Iris pigment epithelial cell (primary cell): ENCODE measurements at places on chromosomes 16 and 17.

DNA sequence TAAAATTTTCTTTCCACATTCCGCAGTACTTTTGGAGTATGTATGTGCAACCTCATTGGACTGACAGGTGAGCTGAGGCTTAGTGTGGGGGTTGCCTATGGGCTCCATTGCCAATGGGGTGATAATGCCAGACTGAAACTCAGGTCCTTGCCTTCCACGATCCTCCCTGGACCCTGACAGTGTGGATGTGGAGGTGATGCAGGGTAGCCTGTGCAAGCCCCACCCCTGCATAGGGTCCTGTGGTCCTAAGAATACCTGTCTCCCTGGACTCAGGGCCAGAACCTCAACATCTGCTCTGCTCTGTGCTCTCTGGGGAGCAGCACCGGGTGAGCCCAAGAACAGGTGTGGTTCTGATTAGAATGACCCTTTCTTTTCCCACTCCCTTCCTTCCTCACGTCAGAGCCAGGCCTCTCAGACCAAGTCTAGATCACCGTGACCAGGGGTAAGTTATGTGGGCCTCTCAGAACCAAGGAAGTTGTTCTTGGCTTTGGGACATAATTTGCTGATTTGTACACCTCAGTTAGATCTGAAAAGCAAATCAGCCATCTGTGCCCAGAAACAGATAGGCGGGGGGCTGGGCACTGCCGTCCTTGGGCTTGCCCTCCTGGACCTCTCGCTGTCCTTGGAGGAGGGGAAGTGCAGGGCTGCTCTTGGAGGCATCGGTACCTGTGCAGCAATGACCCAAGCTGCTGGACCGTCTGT lies 8.4 kb upstream of the TNS4 start:
- DNase-seq: no peak

GRCh38 chr17:42087736-42088705 lies 10.3 kb downstream of the ZNF385C start:
- DNase-seq: no peak

DNA sequence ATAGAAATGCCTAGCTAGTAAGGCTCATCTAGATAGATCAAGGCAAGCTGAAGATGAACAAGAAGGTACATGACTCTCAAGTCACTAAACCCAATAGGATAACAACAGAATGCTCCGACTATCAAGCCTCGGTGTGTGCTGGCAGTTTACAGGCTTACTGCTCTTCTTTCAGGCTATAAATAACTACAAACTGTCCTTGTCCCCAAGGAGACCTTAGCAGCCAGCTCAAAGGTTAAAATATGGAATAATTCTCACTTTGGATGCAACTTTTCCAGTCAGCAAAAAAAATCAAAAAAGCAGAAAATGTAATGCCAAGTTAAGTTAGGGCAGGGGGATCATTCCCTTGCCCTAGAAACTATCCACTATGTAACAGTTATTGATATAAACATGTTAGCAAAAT lies 44.6 kb downstream of the SPOP start:
- DNase-seq: no peak

- DNase-seq: no peak
Observed at GRCh38 chr17:27495460-27495859, 39.2 kb downstream of the KSR1 start.

DNA sequence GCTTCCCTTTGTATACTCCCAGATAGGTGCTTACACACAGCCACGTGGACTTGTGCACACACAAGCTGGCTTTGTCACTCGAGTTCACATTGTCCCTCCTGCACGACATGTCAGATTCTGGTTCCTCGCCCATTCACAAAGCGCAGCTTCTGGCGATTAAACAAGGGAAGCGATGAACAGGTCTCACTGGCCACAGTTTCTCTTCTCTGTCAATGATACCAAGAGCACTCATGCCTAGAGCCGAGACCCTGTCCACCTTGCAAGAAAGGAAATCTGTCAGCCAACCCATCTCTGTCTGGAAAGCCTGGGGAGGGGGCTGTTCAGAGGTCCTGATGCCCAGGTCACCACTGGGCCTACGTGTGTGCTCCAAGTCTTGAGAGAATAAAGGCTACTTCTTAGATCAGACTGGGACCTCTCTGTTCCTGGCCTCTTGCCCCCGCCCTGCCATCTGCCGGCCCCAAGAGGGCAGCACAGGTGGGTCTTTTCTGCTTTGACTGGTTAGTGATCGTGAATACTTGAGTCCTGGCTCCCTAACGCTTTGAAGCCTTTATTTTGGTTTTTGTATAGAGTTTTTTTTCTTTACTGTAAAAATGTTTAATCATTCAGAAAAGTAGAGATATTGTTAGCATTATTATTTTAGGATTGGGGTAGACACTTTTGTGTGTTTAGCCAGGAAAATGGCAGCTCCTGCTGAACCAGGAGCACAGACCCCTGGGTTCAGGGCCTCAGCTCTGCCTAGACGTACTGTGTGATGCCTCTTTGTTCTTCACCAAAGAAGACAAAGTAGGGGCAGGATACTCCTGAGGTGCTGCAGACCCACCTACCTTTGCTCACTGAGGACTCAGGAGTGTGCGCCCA lies 104.7 kb downstream of the MRM1 start:
- peak; percentile 38 for DNase-seq

GRCh38 chr17:76076765-76077583 lies 2.0 kb upstream of the ZACN start:
- no peak for DNase-seq

- no peak for DNase-seq
Observed at GRCh38 chr17:6893382-6894205, 62.1 kb upstream of the TEKT1 start.

GRCh38 chr17:80561541-80562114 lies 17.0 kb downstream of the RPTOR start:
- DNase-seq: no peak

DNA sequence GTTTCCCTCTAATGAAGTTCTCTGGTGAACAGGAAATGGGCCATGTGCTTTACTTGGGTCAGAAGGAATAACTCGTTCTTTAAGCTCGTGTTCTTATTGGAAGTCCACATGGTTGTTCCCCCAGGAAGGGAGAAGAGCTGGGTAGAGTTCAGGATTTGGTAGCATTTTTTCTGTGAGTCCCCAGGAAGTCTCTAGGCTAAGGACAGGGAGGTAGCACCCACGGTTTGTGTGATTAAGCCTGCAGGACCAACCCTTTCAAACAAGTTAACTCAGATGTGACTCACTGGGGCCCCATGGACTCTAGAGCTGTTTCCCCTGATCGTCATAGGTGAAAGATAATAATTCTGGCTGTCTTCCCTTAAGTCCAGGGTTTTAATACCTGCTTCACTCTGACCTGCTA lies 16.4 kb downstream of the SAP30BP start:
- DNase-seq: peak; percentile 82

GRCh38 chr16:82004601-82005000 lies 6.7 kb downstream of the SDR42E1 start:
- no peak for DNase-seq

DNA sequence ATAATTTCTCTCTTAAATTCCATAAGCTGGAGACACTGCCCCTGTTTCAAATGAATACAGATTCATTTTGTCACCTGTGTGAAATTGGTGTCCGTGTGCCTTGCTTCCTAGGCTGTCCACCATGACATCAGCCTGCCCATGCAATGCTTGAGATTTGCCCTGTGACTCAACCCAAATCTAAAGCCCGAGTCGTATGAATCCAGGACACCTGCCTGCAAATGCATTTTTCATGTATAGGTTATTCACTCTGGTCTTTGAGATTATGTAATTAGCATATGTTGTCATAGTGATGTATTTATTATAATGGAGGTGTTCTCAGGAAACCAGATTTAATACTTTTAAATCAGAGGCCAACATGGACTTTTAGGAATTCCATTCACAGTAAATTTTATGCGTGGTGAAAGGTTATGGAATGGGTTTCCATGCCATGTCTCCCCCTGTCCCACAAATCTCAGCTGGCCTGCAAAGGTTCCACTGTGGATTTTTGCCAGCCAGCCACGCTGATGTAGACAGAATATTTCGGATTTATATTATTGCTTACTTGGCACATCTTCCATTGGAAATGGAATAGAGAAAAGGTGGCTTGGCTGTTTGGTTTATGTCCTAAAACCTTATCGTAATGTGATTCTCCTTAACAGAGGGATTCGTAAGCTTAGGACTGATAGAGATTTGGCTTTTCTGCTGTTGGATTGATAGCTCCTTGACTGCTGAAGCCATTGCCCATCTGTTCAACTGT lies 551.1 kb downstream of the WWOX start:
- DNase-seq: no peak

GRCh38 chr17:50922107-50922506 lies 56.0 kb upstream of the TOB1 start:
- DNase-seq: no peak

- no peak for DNase-seq
Observed at GRCh38 chr16:30060836-30061554, 4.6 kb upstream of the ALDOA start.
